ENCODE measurements at places on chromosomes 13 and 19. TPM values are rescaled to one million over a fixed set of nuclear protein-coding genes. Genes with fewer than 3 reads are reported as not detected.

GRCh38 chr19:42942187-42942789 lies 5.3 kb upstream of the PSG7 start:
- H3K27me3 ChIP-seq = no peaks in the 10 kb centered on the region
- H3K27ac ChIP-seq = no peak overlapping the region
- H3K4me1 ChIP-seq = no peaks in the 10 kb centered on the region

DNA sequence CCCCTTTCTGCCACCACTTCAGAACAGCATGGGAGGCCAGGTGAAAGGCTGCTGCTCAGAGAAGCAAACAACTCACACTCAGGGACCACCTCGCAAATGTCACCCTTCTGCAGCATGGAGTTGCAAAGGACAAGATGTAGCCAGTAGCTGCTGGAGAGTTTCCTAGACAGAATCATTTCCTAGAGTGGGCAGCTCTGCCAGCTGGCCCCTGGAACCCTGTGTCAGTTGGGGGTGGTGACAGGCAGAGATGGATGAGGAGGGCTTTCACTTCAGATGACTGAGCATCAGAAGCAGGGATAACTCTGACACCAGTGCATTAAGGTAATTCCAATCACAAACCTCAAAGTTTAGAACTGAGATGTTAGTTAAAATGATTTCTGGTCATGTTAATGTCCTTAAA lies 34.4 kb upstream of the EPHX3 start:
- H3K4me3 ChIP-seq = no peak overlapping the region
- H3K4me1 ChIP-seq = no peaks in the 10 kb centered on the region
- DNase-seq = no peak
- no peak overlapping the region for H3K27ac ChIP-seq

- peak overlapping the region; percentile 28 for H3K27ac ChIP-seq
- no peaks in the 10 kb centered on the region for H3K27me3 ChIP-seq
- peak overlapping the region; percentile 73 for H3K4me3 ChIP-seq
- H3K36me3 ChIP-seq = no peaks in the 10 kb centered on the region
Measured at GRCh38 chr13:51221674-51222036, 543 bp upstream of the FAM124A start.

GRCh38 chr13:110231348-110232047 lies 75.5 kb downstream of the COL4A1 start:
- H3K36me3 ChIP-seq = no peaks in the 10 kb centered on the region
- no peak overlapping the region for H3K4me3 ChIP-seq
- H3K4me1 ChIP-seq = no peaks in the 10 kb centered on the region
- no peaks in the 10 kb centered on the region for H3K27me3 ChIP-seq
- no peak overlapping the region for H3K27ac ChIP-seq

URAD gene
- total RNA-seq = not detected

MBD3L1 gene
- total RNA-seq = not detected
